Regular cardiac myocyte (primary cell): ENCODE measurements at places on chromosomes 11 and 22. TPM values are rescaled to one million over a fixed set of nuclear protein-coding genes. Genes with fewer than 3 reads are reported as not detected.

The OR56A3 gene
- not detected in 2 replicates for total RNA-seq

The OR52N4 gene
- total RNA-seq: not detected in 2 replicates

The OR5B21 gene
- not detected in 2 replicates for total RNA-seq

The RFPL1 gene
- total RNA-seq: not detected in 2 replicates

The HOATZ gene
- total RNA-seq: under 0.01 TPM in 1 of 2 replicates, not detected in the other

The A4GALT gene
- 19.2 and 20.9 TPM in 2 replicates for total RNA-seq

The OR8D1 gene
- under 0.01 TPM in 1 of 2 replicates, not detected in the other for total RNA-seq

The ACCS gene
- total RNA-seq: 1.9 and 7.9 TPM in 2 replicates

The OR8G5 gene
- total RNA-seq: not detected in 2 replicates
